ENCODE measurements at places on chromosomes 16 and 17.

GRCh38 chr16:870856-871561 is 70.5 kb upstream of the GNG13 start:
- DNase-seq, result no peak

- no peak for DNase-seq
Measured at GRCh38 chr16:23570992-23571632, 13.6 kb downstream of the UBFD1 start.

DNA sequence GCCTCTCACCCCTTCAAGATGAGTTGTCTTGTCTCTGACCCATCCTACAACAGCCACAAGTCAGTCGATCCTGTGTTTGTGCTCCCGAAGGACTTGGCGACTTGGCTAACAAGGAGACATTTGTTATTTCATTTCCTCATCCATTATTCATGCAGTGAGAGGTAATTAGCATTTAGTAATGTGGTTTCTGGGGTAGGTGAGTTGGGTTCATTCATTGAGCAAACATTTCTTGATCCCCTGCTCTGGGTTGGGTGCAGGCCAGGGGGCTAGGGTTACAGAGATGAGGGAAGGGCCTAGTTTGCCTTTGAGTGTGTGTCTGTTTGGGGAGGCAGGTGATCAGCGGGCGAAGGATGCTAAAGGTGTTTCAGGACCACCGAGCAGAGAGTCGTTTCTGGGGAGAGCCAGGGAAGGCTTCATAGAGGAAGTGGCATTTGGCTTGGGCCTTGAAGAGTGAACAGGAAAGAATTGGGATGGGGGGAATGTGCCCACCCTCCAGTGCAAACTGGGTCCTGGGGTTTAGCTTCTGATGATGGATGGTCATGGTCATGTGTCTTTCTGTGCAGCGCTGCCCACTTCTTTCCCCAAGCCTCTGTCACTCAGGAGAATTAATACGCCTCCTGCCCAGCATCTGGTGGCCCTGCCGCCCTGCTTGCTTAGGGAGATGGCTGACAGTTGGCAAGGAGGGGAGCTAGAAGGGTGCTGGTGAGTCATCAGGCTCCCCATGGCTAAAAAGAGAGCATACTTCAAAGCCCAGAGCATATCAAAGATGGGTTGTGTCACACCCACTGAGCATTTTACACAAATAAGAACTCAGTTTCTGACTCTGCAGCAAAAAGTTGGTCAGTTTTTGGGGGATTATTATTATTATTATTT is 38.5 kb downstream of the MSI2 start:
- DNase-seq, result peak; percentile 54

GRCh38 chr17:6660805-6661463 is 9.4 kb downstream of the C17orf100 start:
- no peak for DNase-seq

DNA sequence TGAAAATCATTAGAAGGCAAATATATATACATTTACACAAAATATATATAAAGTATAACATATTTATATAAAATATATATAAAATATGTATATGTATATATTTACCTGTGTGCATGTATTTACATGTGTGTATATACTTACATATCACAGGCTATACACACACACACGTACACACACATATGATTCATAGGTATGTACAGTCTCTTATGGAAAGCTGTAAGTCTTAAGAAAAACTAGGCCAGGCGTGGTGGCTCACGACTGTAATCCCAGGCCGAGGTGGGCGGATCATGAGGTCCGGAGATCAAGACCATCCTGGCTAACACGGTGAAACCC is 14.7 kb downstream of the TOM1L2 start:
- no peak for DNase-seq

GRCh38 chr16:78800523-78800922 is 701.1 kb downstream of the WWOX start:
- DNase-seq, result no peak

- DNase-seq, result no peak
Measured at GRCh38 chr16:81992859-81993258, 18.4 kb downstream of the SDR42E1 start.

- peak; percentile 46 for DNase-seq
Measured at GRCh38 chr16:68445458-68445857, 2.9 kb downstream of the SMPD3 start.

- DNase-seq, result peak; percentile 79
Measured at GRCh38 chr17:21551081-21551881, 141.0 kb upstream of the KCNJ18 start.

- peak; percentile 64 for DNase-seq
Measured at GRCh38 chr17:82985973-82986372, 93.4 kb upstream of the METRNL start.

DNA sequence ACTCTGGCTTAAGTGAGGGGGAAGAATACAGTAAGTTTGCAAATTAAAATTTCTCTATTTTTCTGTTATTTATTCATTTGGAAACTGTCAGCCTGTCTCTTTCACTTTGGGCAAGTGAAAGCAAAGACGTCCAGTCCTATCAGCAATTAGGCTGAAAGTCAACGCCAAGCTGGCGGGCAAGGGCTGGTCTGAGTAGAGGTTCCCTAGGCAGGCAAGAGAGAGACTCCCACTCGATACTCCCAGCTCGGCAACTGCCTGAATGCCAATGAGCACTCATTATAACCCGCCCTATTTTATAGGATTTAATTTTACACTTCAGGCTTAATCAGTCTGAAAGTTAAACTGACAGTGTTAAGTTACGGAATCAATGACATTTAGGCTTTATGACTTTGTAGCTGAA is 14.3 kb upstream of the SLC38A8 start:
- DNase-seq, result no peak

- peak; percentile 92 for DNase-seq
Measured at GRCh38 chr17:78360371-78361224, 721 bp upstream of the SOCS3 start.

DNA sequence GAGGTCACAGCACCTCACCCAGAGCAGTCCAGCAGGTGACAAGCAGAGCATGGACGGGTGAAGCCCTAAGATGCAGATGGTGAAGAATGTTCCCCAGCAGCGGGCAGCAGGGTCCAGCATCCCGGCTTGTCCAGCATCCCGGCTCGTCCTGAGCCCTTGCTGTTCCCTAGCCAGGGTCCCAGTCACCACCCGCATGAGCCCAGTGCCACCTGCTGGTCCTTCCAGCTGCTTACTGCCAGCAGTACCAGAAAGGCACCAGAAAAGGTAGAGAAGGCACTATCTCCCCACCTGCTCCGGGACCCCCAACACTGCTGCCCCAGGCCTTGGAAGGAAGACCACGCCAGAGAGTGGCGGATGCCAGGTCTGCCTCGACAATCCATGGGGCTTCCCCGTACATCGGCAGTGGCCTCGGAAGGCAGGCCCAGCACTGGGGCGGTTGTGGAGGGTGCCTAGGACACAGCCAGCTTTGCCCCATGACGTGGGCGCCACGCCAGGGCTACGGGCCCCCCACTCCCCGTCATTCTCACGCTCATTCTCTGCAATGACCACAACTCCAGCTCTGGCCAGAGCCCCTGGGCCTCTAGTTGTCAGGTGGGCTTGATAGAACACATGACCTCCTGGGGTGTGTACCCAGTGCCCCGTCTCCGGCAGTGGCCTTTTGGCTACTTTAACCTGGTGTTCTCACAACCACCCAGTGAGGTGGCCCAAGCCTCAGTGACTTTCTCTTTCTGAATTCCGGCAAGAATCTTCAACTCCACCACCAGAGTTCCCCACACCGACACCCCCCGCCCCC is 1.4 kb downstream of the CENPX start:
- peak; percentile 57 for DNase-seq

DNA sequence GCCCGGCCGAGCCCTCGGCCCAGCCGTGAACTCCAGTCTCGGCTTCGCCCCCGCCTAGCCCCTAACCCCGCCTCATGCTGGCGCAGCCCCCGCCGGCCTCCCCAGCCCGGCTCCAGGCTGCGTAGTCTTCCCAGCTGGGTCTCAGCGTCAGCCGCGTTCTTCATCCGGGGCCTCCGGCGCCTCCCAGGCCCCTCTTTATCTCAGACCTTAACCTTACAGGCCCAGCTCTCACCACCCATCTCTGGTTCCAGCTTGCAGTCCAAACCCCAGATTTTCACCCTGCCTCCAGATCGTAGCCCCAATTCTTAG is at the start of gene PROCA1:
PROCA1 (minus strand) TSS at position 166 of the 309 bp plus-strand sequence. CDS start 228 bp downstream, outside the sequence.
- no peak for DNase-seq

GRCh38 chr16:56625140-56625942 is at the start of gene MT1E:
Gene MT1E (plus strand): TSS chr16:56625781. CDS start chr16:56625852, 71 bp downstream.
- DNase-seq, result peak; percentile 82

DNA sequence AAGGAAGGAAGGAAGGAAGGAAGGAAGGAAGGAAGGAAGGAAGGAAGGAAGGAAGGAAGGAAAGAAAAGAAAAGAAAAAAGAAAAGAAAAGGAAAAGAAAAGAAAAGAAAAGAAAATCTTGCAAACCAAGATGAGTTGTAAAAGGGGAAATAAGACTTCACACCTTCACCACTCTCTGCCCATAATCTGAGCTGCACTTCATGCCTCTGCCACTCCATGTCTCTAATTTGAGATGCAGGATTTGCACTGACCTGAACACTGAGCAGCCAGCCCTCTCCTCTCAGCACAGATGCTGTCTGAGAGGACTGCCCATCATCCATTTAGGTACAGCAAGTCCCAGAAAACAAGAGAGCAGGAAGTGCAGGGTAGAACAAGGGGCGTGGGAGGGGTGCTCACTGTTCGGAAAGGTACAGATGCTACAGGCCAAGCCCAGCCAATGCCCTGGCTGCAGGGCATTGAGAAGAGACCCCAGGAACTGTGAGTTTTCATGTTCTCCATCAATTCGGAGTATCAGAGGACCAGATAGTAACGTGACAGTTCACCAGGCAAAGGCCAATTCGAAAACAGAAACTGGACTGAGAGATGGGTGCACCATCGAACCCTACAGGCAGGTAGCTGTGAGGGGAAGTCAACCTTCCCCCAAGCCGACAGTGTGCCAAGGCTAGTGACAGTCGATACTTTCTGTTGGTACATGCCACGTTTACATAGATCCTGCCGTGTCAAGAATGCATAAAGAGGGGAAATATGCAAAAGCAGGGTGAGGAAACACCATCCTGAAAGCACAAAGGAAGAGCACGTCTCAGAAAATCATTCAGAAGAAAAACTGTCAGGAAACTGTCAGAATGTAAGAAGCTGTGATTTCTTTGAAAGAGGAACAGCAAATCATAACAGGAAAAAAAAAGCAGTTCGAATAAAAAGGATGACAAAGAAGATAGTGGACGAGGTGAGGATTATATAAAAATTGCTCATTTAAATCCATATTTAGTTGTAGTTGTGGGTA is 142.0 kb upstream of the RCVRN start:
- DNase-seq, result no peak

GRCh38 chr17:44408786-44409185 is 19.3 kb upstream of the ITGA2B start:
- DNase-seq, result no peak

DNA sequence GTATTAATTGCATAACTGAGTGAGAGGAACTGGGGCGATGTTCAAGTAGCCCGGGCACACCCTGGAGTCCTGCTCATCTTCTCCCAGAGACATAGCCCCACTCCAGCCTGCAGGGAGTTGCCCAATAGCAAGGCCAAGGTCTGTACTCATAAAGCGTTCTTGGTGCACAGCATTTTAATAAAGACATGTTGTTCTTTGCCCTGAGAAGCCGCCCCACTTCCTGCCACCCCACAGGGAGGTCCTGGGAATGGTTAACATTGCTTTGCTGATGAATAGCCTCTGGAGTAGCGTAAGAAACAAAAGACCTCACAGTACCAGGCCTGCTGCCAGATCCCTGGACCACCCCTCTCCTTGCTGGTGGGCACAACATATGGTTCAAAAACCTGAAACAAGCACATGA is 21.6 kb upstream of the CDH1 start:
- DNase-seq, result no peak

GRCh38 chr16:87918866-87919680 is 17.3 kb downstream of the CA5A start:
- DNase-seq, result no peak

- DNase-seq, result no peak
Measured at GRCh38 chr16:89847051-89847939, 19.0 kb downstream of the SPIRE2 start.

DNA sequence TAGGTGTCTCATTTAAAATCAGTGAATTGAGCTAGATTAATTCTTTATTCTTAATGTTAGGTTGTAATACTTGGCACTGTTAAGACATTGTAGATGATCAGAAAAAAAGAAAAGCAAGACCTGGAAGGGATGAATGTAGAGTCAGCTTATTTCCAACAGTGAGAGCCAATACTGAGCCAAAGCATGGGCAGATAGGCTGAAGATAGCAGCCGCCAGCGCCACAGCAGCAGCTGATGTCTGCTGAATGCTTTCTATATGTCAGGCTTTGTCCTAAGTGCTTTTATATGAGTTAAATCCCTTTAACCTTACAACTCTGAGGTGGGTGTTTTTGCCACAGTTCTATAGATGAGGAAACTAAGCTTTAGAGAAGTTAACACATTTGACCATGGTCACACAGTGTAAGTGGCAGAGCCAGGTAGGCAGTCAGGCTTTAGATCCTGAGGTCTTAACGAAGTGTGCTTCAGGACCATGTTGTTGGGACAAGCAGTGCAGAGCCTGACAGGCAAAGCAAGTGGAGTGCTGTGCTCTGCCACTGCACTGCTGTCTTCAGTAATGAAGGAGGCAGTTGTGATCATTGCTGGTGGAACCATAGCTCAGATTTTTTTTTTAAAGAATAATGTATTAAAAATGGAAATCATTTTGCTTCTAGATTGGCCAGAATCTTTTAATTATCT is 25.9 kb downstream of the TNRC6A start:
- no peak for DNase-seq

DNA sequence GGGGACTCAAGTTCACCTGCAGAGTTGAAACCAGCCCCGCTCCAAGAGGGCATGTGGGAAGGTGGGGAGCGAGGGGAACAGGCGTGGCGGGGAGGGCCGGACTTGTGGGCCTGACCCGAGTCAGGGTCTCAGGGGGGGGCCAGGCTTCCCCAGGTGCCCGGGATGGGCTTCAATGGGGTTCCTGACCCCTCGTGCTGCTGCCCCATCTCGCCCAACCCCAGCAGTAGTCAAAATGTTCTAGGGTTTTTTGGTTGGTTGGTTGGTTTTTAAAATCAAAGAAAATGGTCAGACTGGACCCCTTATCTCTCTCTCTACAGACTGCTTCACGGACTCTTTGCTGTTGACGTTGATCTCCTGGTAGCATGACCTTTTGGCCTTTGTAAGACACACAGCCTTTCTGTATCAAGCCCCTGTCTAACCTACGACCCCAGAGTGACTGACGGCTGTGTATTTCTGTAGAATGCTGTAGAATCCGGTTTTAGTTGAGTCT is 69.5 kb downstream of the AMFR start:
- DNase-seq, result no peak

GRCh38 chr16:65832679-65833078 is 533.8 kb upstream of the CDH5 start:
- no peak for DNase-seq

DNA sequence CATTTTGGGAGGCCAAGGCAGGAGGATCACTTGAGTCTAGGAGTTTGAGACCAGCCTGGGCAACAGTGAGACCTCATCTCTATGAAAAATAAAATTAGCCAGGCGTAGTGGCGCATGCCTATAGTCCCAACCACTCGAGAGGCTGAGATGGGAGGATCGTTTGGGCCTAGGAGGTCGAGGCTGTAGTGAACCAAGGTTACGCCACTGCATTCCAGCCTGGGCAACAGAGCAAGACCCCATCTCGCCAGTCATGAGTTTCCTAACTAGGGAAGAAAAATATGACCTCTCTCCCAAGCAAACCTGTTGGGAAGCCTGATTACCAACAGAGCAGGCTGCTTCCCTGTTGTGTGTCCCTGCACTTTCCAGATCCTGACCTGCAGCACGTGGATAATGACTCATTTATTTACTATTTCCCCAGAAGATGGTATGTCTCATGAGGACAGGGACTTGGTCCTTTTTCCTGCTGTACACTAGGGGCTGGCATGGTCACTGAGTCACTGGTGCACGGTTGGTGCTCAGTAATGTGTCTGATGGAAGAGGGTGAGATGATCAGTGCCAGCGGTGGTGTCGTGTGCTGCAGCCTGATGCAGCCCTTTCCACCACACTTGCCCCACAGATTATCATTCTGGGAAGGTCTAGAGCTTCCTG is 30.8 kb downstream of the NMT1 start:
- DNase-seq, result no peak
